Suppressor macrophage treated with lipopolysaccharide for 4 hours (primary cell): ENCODE measurements at places on chromosomes 1 and 21.

DNA sequence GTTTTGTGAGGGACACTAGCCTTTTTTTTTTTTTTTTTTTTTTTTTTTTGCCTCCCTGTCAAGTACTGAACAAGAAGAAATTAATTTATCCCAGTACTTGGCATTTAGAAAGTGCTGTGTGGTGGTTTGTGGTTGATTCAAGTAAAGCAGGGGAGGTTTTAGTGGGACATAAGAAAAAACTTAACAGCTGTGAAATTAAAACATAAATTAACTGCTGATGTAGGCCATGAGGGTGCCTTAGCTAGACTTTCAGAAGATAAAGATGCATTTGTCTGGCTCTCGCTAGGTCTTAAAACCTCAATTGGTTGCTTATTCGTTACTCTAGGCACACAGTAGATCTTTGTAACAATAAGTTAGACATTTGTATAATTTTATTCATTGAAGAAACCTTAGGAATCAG is 52.3 kb downstream of the SPATA46 start:
- DNase-seq, result no peak

- DNase-seq, result no peak
Observed at GRCh38 chr1:10685808-10686403, 110.5 kb downstream of the CASZ1 start.

- DNase-seq, result peak; percentile 25
Observed at GRCh38 chr1:51570063-51570710, 46.7 kb upstream of the OSBPL9 start.

- no peak for DNase-seq
Observed at GRCh38 chr1:214574598-214575411, 23.4 kb upstream of the PTPN14 start.

DNA sequence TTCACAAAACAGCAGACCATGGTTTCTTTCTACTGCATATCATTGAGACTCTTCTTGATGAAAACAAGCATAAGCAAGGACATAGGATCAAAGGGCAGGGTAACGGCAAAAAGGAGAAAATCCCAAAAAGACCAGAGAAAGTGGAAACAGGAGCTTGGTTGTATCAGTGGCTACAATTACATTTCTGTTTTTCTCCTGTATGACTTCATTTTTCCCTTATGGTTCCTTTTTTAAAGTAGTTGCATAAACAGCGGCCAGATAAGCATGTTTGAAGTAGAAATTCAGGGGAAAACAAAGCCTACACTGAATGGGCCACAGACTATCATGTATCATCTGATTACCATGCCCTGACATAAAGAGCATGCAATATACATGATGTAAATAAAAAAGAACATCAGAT is 4.6 kb downstream of the EGLN1 start:
- peak; percentile 57 for DNase-seq

- no peak for DNase-seq
Observed at GRCh38 chr1:150720703-150721102, at the start of gene HORMAD1. HORMAD1 (minus strand) TSS chr1:150720895; CDS start chr1:150719505, 1,390 bp downstream.

GRCh38 chr1:155996166-155996565 is 17.8 kb upstream of the ARHGEF2 start:
- no peak for DNase-seq

- DNase-seq, result no peak
Observed at GRCh38 chr1:30264672-30265025, 458.7 kb downstream of the MATN1 start.

- DNase-seq, result peak; percentile 86
Observed at GRCh38 chr1:166903232-166903631, 27.2 kb upstream of the TADA1 start.

DNA sequence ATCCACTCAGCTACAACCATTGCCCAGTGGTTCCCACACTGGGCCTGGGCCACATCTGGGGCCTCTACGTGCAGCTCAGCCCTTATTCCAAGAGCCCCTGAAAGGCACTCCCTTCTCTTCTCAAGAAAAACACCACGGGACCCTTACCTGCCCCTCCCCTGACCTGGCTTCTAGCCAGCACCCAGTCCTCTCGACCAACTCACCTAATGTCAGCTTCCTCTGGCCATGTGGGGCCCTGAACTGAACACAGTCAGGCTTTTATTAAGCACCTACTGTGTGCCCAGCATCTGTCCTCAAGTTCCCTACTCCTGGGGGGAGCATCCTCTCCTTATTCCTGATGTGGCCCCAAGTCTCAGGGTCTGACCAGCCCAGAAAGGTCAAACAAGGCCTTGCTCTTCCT is 208.4 kb downstream of the MATN1 start:
- no peak for DNase-seq

DNA sequence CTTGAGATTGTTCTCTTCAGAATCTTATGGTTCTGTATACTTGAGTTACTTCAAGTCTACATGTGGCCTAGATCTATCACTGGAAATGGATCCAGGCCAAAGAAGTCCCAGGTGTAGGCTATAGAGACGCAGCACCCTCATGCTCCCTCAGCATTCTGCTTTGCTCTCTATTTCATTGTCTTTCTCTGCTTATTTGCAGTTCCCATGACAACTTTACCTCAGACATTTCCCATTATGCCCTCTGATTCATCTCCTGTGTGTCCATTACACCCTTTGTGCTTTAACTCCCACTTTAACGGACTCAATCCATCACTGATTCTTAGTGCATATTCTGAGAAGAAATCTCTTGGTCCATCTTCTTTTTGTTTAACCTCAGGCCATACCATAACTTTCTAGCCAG is 236.9 kb upstream of the NRIP1 start:
- DNase-seq, result no peak

DNA sequence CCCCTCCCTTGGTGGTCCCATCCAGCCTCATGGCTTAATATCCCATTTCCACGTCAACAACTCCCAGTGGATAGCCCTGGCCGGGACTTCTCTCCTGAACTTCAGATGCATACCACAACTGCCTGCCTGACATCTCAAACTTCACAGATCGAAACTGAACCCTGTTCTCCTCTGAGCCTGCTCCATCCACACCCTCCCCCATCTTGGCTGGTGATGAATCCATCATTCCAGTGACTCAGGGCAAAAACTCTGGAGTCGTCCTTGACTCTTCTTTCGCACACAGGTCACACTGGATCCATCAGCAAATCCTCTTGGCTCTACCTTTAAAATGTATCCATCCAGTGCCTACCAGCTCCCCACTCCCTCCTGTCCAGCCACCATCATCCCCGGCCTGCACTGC is 3.9 kb downstream of the TAS1R2 start:
- no peak for DNase-seq

GRCh38 chr1:226708342-226708780 is 30.7 kb downstream of the ITPKB start:
- peak; percentile 76 for DNase-seq
